ENCODE measurements at places on chromosomes 13 and 19. TPM values are rescaled to one million over a fixed set of nuclear protein-coding genes. Genes with fewer than 3 reads are reported as not detected.

DNA sequence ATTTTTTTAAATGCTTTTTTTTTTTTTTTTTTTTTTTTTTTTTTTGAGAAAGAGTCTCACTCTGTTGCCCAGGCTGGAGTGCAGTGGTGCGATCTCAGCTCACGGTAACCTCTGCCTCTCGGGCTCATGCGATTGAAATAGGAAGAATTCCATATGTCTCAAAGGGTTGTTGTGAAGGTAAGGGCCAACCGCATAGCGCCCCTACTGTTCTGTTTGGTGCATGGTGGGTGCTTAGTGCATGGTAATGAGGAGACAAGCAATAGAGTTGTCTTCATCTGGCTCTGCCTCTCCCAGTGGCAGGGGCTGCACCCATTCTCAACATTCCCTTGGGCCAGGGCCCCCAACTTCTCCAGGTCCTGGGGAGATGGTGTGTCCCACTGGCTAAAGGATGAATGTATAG, 68.7 kb downstream of the RASL11A start:
- no peak for DNase-seq

- no peak for DNase-seq
These were observed 71.6 kb upstream of the ZDHHC20 start for GRCh38 chr13:21530656-21531055.

Gene CEACAM19
- total RNA-seq, result 11.7 TPM

Gene ERVK3-1
- total RNA-seq, result 41.4 TPM

GRCh38 chr13:33509642-33510229, 224.2 kb upstream of the STARD13 start:
- DNase-seq, result peak; percentile 72
